ENCODE measurements at places on chromosomes 12 and 14. TPM values are rescaled to one million over a fixed set of nuclear protein-coding genes. Genes with fewer than 3 reads are reported as not detected.

INHBC gene
- total RNA-seq: 0.20 TPM

TMEM63C gene
- 5.7 TPM for total RNA-seq

ARMH4 gene
- total RNA-seq: 1.7 TPM

- H3K27ac ChIP-seq: no peak overlapping the region
- H3K4me3 ChIP-seq: no peak overlapping the region
- H3K36me3 ChIP-seq: no peaks in the 10 kb centered on the region
- no peaks in the 10 kb centered on the region for H3K4me1 ChIP-seq
- DNase-seq: peak; percentile 18
These were observed 702.7 kb downstream of the TMTC2 start for GRCh38 chr12:83389237-83389996.

DNA sequence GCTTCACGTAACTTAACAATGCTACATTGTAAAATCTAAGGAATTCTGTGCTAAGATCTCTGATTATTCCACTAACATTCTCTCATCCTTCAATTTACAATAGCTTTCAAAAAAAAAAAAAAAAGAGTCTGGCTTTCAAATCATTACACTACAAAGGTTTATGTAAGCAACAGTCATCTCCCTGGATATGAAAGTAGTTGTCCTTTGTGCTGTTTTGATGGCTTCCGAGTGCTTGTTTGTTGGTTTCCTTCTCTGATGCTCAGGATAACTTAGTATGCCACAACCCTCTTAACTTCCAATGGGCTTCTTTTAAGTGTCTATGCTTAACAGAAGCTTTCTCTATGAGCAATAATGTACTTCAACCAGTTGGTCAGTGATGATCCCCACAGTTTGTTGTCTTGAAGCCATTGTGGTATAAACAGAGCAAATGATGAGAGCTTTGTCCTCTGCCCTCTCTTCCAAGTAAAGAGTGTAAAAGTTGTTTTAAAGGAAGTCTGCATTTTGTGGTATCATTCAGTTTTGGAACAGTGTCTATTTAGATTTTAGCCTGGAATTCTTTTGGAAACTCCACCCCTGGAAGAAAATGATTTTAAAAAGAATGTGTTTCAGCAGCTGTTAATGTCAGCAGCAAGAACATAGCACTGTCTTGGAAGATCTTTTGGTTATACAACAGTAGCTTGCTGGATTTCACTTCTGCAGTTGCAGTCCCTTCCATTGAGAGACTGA lies 396.1 kb upstream of the RGS6 start:
- no peaks in the 10 kb centered on the region for H3K4me1 ChIP-seq
- H3K27ac ChIP-seq: no peak overlapping the region
- no peak for DNase-seq
- no peak overlapping the region for H3K4me3 ChIP-seq
- H3K36me3 ChIP-seq: no peaks in the 10 kb centered on the region

DNA sequence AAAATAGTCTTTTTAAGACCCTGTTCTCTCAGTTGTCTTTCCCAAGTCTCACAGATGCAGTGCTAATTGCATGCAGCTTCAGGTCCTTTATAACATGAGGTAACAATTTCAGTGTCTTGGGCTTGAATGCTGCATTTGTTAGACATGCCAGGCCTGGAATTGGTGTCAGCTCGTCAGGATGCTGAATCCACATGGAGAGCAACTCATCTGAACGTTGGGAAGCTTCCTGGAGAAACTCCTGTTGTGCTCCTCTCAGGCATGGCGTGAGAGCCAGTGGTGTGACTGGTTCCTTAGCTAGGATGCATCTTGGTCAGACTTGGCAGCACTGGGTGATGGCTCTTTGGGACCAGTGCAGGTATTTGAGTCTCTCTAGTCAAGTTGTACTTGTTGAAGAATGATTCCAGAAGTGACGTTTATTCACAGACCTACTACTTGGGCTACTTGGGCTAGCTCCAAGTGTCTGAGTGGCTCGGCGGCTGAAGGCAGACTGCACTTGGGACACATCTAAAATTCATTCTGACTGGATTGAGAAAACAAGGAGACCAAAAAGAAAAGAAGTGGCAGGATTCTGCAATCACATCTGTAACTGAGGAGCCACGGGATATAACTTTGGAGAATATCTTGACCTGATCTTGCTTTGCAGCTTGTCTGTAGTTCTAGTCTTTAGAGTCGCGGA lies 134.8 kb upstream of the ARHGAP5 start:
- DNase-seq: no peak
- no peak overlapping the region for H3K27ac ChIP-seq
- peaks cover 30% of the 10 kb centered on the region for H3K4me1 ChIP-seq
- no peak overlapping the region for H3K4me3 ChIP-seq
- H3K27me3 ChIP-seq: no peaks in the 10 kb centered on the region

- no peaks in the 10 kb centered on the region for H3K36me3 ChIP-seq
- H3K27ac ChIP-seq: no peak overlapping the region
- peaks cover 6% of the 10 kb centered on the region for H3K4me1 ChIP-seq
- no peak overlapping the region for H3K4me3 ChIP-seq
- no peak for DNase-seq
These were observed 15.0 kb upstream of the PSMA6 start for GRCh38 chr14:35277179-35277578.

DNA sequence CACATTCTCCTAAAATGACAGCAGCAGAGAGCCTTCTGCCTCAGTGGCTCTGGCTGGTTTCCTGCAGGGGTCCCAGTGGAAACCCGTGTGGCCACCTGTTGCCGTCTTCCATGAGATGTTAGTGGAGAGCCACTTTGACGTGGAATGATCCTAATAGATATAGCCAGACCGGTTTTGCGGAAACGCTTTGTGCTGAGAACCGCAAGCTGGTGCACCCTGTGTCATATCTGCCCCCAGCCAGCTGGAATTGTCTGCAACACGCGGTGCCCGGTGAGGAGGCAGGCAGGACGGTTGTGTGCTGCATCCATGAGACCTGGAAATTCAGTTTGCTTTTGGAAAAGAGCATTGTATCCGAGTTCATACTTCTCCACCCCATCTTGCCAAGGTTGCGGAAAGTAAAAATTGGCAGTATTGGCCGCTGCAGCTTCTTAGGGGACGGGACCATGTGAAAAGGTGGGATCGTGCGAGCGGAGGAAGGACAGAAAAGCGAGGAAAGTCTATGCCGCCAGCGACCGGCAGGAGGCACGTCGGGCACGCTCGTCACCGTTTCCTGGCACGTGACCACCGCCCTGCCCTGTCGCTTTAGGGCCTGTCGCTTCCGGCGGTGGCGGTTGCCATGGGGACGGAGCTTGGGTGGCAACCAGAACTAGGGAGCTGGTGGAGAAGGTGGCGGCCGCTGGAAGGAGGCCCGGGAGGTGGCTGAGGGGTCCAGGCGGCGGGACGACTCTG lies at the start of gene CFAP251:
Gene CFAP251, plus strand, starts transcription at position 643 of the 729 bp plus-strand sequence. CDS start 2,714 bp downstream, outside the sequence.
- peak; percentile 85 for DNase-seq
- no peaks in the 10 kb centered on the region for H3K27me3 ChIP-seq
- H3K4me1 ChIP-seq: peaks cover 7% of the 10 kb centered on the region
- H3K36me3 ChIP-seq: peaks cover 23% of the 10 kb centered on the region
- H3K4me3 ChIP-seq: peak within 1 kb of the TSS; percentile 46

DNA sequence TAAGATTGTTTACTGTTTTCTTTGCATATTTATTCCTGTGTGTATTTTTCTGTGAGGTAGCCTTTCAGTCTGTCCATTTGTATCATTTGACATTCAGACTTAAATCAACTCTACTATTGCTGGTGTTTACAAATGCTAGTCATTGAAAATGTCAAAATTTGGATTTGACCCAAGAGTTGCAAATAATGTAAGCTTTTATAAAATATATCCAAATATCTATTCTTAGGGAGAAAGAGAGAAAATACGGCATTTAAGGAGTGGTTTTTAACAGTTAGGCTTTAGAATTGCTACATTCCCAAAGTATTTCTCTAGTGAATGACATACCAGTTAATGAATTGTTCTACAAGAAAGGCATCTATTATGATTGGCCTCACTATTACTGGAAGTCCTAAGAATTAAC lies 37.9 kb downstream of the FRS2 start:
- no peaks in the 10 kb centered on the region for H3K36me3 ChIP-seq
- no peak for DNase-seq
- H3K4me3 ChIP-seq: no peak overlapping the region
- H3K27ac ChIP-seq: no peak overlapping the region
- H3K27me3 ChIP-seq: no peaks in the 10 kb centered on the region

GRCh38 chr14:93249128-93249831 lies 42.2 kb downstream of the UBR7 start:
- H3K27ac ChIP-seq: no peak overlapping the region
- H3K4me1 ChIP-seq: no peaks in the 10 kb centered on the region
- no peaks in the 10 kb centered on the region for H3K27me3 ChIP-seq
- no peak for DNase-seq
- no peak overlapping the region for H3K4me3 ChIP-seq

DNA sequence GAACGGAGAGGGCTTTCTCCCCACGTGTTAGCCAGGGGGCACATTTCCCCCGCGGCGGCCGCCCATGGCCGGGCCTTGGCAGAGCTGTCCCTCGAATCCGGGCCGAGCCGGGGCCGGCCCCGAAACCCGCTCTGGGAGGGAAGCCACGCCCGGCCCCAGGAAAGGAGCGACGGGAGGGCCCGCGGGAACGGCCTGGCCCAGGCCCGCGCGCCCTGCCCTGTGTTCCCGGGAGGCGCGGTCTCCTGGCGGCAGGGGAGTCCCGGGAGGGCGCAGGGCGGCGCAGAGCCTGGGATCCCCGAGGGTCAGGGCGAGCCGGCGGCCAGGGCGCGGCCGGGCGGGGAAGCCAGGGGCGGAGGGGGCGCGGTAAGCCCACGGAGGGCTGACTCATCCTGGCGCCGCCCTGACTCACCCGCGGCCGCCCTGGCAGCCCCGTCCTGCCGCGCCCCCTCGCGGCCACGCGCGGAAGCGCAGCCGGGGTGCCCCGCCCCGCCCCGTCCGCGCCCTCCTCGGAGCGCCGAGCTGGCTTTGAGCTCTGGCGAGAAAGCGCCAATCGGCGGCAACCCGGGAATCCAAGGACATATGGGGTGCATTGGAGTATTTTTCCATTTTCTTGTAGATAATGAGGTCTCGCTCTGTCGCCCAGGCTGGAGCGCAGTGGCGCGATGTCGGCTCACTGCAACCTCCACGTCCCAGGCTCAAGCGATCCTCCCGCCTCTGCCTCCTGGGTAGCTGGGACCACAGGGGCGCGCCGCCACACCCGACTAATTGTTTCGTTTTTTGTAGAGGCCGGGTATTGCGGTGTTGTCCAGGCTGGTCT lies 31.8 kb upstream of the PLEKHG6 start:
- peaks cover 78% of the 10 kb centered on the region for H3K4me1 ChIP-seq
- peak overlapping the region; percentile 94 for H3K27ac ChIP-seq
- H3K27me3 ChIP-seq: no peaks in the 10 kb centered on the region
- no peaks in the 10 kb centered on the region for H3K36me3 ChIP-seq
- no peak for DNase-seq

- no peak overlapping the region for H3K4me3 ChIP-seq
- no peaks in the 10 kb centered on the region for H3K4me1 ChIP-seq
These were observed 40.0 kb upstream of the PCNX4 start for GRCh38 chr14:60051721-60052221.

GRCh38 chr12:50699940-50700339 lies 64.0 kb upstream of the ATF1 start:
- H3K27ac ChIP-seq: no peak overlapping the region
- peaks cover 34% of the 10 kb centered on the region for H3K36me3 ChIP-seq
- H3K4me1 ChIP-seq: no peaks in the 10 kb centered on the region
- no peaks in the 10 kb centered on the region for H3K27me3 ChIP-seq

DNA sequence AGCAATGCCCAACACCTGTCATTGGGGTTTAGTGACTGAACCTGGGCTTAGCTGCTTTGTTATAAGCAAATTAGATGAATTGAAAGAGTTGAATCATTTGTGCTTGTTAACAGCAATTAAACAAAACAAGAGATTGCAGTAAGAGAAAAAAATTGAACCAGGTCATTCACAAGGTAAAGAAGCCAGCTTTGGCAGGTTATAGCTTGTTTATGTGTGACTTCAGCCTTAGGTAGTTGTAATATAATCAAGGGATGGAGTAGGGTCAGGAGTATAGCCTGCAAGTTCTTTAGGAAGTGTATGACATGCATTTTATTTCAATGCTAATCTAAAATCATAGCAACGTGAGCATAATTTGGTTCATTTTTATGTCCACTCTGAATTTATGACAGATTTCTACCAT lies 63.4 kb upstream of the PLEKHG3 start:
- H3K27me3 ChIP-seq: no peaks in the 10 kb centered on the region
- no peak overlapping the region for H3K4me3 ChIP-seq
- peaks cover 8% of the 10 kb centered on the region for H3K4me1 ChIP-seq
- H3K36me3 ChIP-seq: no peaks in the 10 kb centered on the region
- no peak overlapping the region for H3K27ac ChIP-seq
- no peak for DNase-seq

DNA sequence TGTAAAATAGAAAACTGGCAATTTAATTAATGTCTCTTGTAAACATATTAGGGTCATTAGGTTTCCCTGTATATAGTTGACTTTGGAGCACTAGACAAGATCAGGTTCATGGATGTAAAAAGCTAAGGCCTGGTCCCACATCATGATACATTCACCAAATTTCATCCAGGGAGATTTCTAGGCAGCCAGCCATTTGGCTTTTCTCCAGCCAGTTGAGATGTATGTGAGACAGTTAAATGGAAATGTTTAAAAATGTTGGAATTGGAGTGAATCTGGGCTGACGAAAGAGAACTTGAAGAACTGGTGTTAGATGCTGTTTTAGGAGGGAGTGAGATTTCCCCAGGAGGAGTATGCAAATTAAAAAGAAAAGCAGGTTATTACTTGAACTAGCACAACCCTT lies 41.8 kb upstream of the CLEC14A start:
- no peak overlapping the region for H3K4me3 ChIP-seq
- H3K4me1 ChIP-seq: no peaks in the 10 kb centered on the region
- DNase-seq: no peak
- no peaks in the 10 kb centered on the region for H3K27me3 ChIP-seq
- no peaks in the 10 kb centered on the region for H3K36me3 ChIP-seq
- no peak overlapping the region for H3K27ac ChIP-seq

DNA sequence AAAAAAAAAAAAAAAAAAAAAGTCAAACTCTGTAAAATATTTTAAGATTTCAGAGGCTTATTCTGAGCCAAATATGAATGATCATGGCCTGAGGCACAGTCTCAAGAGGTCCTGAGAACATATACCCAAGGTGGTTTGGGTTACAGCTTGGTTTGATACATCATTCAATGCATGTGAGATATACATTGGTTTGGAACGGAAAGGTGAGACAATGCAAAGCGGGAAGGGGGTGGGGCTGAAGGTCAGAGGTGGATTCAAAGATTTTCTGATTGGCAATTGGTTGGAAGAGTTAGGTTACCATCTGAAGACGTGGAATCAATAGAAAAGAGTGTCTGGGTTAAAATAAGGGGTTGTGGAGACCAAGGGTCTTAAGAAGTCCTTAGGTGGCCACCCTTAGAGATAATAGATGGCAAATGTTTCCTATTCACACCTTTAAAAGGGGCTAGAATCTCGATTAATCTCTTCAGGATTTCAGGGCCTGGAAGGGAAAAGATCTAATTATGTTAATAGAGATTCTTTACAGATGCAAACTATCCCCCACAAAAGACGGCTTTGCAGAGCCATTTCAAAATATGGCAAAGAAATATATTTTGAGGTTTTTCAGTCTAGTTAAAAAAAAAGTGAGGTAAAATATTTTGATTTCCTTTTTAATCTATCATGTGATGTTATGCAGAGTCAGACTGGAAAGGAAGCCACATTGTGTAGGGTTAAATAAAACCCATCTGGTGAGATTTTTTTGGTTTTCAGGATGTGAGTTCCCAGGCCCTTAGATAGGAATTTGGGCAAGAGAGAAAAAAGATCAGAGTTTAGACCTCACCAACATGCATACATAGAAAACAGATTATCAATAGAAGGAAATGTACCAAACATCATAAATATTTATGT lies 173.8 kb upstream of the CNOT2 start:
- no peaks in the 10 kb centered on the region for H3K27me3 ChIP-seq
- no peaks in the 10 kb centered on the region for H3K4me1 ChIP-seq
- H3K36me3 ChIP-seq: no peaks in the 10 kb centered on the region
- no peak overlapping the region for H3K4me3 ChIP-seq
- DNase-seq: no peak

Measured in HCT116 (cell line).